ENCODE measurements at places on chromosomes 1 and 21.

DNA sequence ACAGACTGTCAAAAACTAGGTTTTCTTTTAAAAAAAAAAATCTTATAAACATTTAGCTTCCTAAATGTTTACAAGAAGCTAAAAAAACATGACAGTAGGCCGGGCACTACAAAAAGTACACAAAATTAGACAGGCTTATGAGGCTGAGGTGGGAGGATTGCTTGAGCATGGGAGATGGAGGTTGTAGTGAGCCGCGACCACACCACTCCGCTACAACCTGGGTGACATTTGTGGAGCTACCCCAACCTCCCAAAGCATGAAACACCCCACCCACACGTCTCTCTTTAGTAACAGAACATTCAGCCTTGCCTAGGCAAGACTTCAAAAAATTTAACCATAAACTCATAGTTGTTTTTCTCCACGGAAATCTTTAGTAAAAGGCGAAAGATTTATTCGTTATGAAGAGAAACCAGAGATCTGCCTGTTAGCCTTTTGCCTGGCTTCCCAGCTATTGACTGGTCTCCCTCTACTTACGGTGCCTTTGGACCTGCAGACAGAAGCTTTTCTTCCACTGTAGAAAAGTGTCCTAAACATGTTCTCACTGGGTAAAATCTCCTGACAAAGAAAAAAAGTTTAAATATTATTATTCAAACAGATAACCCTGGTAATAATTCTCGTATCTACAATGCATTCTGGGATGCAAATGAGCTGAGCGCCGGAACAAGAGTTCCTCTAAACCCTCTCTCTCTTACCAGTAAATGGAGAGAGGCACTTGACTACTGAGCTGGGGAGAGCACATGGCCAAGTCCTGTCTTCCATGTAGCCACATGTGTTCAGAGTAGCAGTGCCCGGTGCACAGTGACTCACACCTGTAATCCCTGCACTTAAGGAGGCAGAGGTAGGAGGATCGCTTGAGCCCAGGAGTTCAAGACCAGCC, 9.2 kb downstream of the RNU5D-1 start:
- peak; percentile 23 for DNase-seq

DNA sequence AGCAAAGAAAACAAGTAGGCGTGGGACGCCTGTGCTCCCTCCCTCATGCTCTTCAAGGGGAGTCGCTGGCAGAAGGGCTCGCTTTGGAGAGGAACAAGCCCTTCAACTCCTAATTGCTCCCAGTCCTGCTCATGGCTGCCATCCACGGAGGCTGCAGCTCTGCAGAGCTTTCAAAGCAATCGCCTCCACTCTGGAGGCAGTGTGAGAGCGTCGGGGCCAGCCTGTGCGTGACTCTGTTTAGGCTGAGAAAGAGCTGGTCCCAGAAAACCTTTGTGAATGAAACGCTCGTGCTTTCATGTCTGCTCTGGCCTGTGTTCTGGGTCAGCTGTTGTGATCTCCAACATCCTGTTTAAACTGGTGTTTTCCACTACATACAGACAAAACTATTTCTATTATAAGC, 23.9 kb upstream of the RUNX1 start:
- no peak for DNase-seq

DNA sequence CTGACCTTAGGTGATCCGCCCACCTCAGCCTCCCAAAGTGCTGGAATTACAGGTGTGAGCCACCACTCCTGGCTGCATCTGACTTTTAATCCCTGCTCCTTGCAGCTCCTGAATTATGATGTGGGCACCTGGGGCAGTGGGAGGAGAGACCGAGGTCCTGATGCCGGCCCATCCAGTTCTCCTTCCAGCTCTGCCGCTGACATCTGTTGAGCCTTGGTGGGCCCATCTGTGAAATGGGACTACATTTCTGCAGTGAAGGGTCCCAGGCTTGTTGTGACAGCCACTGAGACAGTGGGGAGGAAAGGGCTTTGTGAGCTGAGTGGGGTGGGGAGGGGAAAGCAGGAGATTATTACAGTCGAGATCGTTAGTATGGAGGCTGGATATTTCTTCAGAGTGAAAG, 11.8 kb downstream of the PLA2G2F start:
- DNase-seq = no peak

GRCh38 chr1:153991151-153991630, 629 bp downstream of the RPS27 start:
- no peak for DNase-seq

DNA sequence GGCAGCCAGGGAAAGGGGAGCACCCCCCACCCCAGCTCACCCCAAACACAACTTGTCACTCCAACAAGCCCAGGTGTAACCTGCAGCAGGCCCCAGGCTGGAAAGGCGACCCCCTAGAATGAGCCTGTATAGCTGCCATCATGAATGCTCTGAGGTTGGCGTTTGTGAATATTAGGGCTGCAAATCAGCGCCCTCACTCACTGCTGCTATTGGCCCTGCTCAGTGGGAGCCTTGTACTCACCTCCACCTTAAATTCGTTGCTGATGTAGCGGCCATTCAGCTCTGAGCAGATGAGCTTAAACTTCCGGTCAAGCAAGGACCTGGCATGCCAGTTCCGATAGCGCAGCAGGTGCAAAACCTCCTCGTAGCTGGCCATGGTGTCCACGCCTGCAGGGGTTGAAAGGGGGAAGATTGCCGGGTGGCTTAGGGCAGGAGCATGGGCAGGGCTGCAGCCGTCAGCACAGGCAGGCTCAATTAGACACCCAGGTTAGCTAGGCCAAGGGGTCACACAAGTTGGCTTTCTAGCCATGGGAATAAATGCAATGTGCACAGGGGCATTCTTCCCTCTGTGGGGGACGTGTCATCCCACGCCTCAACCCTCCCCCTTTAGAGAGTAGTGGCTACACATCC, 81.7 kb downstream of the PIK3CD start:
- no peak for DNase-seq

DNA sequence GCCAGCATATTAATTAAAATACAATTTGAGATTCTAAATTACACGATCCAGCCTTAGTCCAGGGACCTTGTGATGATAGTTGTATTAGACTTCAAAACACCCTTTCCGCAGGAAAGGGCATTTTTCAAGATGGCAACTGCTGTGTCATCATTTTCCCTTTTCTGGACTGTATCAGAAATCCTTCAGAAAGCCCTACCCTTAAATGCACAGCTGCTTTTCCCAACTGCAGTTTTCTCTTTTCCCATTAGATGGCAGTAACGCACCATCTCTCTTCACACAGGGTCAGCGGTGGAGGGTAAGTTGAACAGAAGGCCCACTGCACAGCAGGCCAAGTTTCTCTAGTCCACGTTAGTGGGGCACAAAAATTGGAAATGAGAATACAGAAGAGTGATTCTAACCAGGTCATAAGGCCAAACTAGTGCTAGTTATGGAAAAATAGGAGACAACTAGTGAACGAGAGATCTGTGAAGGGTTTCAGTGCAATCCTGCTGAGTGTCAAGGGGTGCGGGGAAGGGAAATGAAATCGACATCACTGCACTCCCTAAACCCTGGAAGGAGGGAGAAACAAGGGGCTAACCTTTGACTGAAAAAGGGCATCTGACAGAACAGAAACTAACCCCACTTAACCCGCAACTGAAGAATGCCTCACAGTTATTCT, 22.1 kb upstream of the TDRD10 start:
- peak; percentile 61 for DNase-seq

DNA sequence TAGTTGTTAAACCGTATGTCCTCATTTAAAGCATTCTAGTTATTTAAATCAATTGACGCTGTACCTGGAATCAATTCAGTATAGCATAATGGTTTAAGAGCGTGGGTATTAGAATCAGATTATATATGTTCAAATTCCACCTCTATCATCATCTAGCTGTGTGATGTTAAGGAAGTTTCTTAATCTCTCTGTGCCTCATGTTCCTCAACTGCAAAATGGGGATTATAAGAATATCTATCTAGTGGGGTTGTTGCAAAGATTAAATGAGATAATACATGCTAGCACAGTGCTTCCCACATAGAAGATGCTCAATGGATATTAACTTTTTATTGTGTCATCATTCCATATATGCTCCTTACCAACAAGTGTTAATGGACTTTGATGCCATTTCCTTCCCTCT, 16.0 kb downstream of the MIXL1 start:
- DNase-seq = no peak

- no peak for DNase-seq
Observed at GRCh38 chr1:16064536-16065268, 8.7 kb downstream of the FAM131C start.

DNA sequence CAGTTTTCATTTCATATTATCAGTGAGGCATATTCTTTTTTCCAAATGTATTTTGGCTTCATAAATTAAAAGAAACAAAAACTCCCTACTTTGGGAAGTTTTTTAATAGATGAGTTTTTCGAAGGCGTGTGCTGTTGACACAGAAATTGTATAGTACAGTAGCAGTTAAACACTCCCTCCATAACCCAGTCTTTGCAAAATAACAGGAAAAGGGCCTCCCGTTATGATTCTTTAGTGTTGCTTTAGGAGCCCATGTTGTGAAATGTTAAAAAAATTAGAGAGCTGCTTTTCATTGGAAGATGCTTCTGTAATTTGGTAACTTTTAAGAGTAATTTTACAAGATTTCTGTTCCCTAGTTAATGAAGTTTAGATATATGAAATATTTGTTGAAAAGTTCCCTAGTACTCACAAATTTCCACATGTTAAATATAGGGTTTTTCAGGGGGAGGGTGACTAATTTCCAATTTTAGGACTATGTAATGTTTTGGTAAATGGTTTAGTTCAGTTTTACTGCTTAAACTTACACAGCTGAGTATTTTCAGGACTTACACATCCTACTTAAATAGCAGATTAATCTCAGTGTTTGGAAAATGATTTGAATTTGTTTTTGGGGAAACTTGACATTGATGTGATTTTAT, 2.0 kb downstream of the CAMSAP2 start:
- DNase-seq = no peak

- DNase-seq = no peak
Observed at GRCh38 chr1:30974536-30974935, 66.0 kb upstream of the SDC3 start.

DNA sequence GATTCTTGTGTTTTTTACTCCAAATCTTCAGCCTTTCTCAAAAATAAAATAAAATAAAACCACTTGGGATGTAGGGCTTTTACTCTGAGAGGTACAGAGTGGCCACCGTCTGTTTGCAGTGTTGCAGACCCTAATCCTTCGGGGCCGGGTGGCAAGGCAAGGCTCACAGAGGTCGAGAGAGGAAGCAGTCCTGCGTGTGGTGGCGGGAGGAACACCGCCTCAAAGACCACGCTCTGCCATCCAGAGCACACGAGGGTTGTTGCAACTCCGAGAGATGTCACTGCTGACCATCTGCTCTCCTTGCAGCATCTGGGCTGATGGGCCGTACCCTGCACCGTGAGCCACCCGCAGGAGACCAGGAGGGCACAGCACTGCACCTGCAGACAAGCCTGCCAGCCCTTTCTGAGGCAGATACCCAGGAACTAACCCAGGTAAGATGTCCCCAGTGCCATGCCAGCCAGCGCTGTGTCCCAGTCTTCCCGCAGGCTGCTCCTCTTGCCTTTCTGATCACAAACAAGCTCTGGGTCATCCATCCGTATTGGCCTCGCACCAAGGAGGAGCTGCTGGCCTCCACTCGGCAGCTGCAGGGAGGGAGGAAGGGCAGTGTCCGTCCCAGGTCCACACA, 31.5 kb downstream of the SNAP47 start:
- no peak for DNase-seq
